ENCODE measurements at places on chromosomes 6 and 20.

DNA sequence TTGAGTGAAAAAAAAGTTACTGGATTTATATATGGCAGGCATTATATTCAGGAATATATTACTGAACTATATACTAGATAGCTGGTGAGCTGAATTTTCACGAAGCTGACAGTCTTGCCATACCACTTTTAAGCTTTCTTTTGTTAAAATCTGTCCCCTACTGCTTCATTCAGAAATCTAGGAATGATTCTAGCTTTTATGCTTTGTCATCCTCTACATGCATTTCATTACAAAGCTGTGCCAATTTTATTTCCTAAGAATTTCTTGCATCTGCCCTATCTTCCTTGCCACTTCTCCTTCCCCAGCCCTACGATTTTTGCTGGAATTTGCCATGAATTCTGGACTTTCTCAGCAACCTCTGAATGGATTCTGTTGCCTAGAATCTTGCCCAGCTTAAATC lies 158.5 kb upstream of the ADGRB3 start:
- DNase-seq: no peak

DNA sequence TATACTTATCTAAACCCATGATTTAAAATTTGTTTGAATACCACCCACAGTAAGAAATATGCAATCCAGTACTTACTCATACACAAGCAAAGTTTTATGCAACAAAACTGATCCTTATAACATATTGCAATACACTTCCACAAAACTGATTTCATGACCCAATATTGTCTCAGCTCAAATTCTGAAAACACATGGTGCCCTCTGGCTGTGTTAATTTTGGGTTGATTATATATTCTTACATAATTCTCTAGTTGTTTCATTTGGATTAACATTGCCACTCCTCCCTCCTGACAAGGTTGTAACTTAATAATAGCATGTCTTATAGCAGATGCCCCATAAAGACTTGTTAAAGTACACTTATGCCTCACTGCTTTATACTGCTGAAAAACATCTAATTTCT lies 73.0 kb upstream of the TULP1 start:
- no peak for DNase-seq

- DNase-seq: no peak
Measured at GRCh38 chr6:138897031-138897430, 91.0 kb downstream of the REPS1 start.

DNA sequence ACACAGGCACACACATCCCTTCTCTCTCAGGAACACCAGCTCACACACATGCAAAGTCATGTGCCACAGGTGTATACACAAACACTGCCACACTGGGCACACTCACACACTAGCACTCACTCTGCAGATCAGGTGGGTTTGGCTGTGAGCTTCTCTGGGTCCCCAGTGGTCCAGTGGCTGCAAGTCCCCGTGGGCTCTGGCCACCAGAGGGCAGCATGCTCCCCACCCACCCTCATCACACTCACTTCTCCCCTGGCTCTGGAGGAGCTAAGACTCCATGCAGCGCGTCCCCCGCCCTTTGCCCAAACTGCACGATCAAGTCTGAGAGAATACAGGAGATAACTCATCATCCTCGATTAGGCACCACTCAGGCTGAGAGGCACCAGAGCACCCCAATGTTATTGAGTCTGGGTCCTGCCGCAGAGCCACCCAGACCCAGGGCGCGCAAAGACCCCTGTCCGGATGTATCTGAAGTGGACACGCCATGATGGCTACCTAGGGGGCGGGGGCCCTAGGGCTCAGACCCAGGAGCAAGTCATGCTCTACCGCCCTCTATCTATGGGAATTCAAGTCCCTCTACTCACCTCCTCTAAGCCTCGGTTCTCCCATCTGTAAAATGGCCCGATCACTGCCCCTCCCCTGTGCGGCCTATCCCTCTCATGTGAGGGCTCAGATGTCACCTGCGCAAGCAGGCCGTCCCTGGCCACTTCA lies 90.5 kb downstream of the GRM4 start:
- peak; percentile 70 for DNase-seq

- DNase-seq: no peak
Measured at GRCh38 chr20:33065785-33066184, 12.1 kb downstream of the BPIFB3 start.

GRCh38 chr20:19969507-19970255 lies 47.5 kb upstream of the NAA20 start:
- no peak for DNase-seq

GRCh38 chr6:43575105-43575771 lies 600 bp downstream of the XPO5 start:
- DNase-seq: no peak

- no peak for DNase-seq
Measured at GRCh38 chr6:46526607-46527006, 35.4 kb upstream of the RCAN2 start.

DNA sequence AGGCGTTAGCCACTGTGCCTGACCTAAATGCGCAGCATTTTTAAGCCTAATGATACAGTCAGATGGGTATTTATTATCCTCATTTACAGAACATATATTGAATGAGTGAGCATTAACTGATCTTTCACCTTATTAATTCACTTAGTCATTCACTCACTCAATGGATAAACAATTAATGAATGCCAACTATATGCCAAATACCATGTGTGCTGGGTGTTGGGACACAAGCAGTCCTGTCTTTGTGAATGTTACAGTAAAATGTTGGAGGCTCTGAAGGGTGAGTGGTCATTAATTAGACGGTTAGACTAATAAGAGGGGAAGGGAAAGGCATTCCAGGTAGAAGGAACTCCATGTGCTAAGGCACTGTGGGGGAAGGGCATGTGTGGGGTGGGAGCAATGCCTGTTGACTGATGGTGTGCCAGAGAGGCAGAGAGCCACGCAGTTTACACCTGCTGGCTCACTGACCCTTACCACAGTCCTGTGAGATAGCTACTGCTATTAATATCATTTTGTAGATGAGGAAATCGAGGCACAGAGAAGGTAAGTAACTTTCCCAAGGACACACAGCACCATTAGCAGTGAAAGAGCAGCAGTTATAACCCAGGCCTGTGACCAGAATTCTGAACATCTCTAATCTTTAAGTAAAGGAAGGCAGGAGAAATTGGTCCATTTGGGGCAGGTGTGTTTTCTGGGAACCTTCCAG lies 38.7 kb upstream of the B4GALT5 start:
- no peak for DNase-seq

GRCh38 chr20:44422083-44422482 lies 53.6 kb upstream of the TTPAL start:
- no peak for DNase-seq

- no peak for DNase-seq
Measured at GRCh38 chr6:97215157-97215769, 67.8 kb downstream of the MMS22L start.

GRCh38 chr20:57467742-57468141 lies 57.2 kb downstream of the CTCFL start:
- no peak for DNase-seq

DNA sequence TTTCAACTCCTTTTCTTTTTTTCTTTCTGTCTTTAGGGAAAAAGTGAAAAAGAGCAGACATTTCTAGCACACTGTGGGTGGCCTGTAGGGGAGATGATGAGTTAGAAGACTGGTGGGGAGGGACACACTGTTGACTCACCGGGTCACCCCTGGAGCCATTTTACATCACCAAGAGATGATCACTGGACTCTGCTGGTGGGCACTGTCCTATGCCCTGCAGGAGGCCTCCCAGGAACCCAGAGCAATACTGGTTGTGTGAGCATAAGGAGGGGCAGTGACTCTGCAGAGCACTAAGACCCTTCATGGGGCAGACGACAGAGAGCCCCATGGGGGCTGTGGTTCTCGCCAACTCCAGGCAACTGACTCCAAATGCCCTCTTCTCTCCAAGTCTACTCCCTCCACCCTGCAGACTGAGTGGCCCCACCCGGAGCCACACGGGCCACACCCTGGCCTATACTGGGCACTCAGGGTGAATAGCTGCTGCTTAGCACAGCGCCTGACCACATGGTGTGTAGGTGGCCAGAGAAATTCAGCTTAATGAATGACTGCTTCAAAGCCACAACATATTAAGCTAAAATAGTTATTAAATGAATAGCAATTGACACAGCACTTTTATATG lies 177.5 kb downstream of the CDC5L start:
- DNase-seq: no peak

DNA sequence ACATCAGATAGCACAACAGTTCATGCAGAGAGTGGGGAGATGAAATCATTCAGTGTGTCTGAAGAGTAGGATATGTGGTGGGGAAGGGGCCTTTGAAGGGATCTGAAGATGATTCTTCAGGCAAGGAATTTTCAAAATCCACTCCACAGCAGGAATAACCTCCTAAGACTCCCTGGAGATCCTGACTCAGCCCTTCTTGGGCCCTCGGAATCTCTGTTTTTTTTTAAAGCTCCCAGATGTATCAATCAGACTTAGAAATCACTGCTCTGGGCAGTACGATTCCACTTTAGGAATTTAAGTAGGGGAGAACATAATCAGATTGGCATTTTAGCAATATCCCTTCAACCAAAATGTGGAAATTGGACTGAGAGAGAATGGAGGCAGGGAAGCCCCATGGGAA lies 55.5 kb downstream of the RIOK1 start:
- no peak for DNase-seq

GRCh38 chr20:53606364-53606985 lies 12.8 kb upstream of the ZNF217 start:
- DNase-seq: no peak

GRCh38 chr6:14897831-14898230 lies 348.0 kb upstream of the JARID2 start:
- no peak for DNase-seq

- DNase-seq: no peak
Measured at GRCh38 chr20:41671143-41671542, 53.0 kb upstream of the CHD6 start.

DNA sequence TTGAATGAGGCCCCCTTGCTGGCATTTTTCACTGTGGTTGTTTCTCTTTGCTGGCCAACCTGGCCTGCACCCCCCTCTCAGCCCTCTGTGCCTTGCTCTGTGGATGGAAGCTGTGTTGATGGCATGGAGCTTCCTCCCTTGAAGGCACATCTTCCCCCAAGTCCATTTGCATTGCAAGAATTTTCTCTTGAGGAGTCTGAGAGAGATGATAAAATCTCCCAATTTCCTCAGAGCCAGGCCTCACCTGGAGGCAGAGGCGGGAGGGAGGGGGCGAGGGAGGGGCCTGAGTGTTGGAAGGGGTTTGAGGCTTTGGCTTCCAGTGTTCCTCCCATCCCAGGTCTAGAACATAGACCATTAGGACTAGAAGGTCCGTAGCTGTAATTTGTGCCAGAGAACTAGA lies 175.1 kb downstream of the SCP2D1 start:
- no peak for DNase-seq

DNA sequence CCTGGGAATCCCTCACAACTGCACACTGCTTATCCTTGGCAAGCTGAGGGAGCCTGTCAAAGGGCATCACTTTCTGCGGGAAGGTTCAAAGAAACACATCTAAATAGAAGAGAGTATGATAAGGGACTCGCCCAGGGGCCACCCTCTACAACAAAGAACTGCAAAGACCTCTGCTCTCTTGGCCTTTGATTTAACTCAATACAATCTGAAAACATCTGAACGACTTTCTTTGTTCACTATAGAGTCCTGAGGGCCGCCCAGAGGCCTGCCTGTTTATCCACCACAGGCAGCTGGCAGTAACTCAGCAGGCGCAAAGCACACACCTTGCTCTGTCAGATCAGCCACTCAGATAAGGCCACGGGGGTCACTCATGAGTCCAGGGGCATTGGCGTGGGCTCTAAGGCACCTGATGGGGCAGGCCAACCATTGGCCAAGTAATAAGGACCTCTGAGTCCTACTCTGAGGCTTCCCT lies 139.3 kb downstream of the UNC5CL start:
- DNase-seq: no peak

DNA sequence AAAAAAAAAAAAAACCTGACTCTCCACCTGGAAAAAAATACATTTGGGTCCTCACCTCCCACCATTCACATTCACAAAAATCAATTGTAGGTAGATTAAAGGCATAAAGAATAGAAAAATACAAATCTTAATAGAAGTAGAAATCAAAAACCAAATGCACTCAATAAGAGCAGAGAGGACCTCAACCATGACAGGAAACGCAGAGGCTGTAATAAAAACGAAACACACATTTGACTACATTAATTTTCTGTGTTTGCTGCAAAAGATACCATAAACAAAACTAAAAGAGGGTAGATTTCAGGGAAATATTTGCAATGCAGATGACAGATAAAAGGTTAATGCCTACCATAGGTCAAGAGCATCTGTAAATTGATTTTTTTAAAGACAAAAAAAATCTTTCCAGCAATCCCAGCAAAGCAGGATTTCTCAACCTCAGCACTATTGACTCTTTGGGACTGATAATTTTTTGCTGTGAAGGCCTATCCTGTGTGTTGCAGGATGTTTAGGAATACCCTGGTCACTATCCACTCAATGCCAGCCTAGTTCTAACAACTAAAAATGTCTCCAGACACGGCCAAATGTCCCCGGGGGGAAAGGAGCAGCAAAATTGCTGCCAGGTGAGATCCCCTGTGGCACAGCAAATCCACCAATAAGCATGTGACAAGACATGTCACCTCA lies 9.1 kb downstream of the ETV7 start:
- DNase-seq: no peak

GRCh38 chr20:58634521-58635278 lies 16.4 kb upstream of the STX16 start:
- no peak for DNase-seq

DNA sequence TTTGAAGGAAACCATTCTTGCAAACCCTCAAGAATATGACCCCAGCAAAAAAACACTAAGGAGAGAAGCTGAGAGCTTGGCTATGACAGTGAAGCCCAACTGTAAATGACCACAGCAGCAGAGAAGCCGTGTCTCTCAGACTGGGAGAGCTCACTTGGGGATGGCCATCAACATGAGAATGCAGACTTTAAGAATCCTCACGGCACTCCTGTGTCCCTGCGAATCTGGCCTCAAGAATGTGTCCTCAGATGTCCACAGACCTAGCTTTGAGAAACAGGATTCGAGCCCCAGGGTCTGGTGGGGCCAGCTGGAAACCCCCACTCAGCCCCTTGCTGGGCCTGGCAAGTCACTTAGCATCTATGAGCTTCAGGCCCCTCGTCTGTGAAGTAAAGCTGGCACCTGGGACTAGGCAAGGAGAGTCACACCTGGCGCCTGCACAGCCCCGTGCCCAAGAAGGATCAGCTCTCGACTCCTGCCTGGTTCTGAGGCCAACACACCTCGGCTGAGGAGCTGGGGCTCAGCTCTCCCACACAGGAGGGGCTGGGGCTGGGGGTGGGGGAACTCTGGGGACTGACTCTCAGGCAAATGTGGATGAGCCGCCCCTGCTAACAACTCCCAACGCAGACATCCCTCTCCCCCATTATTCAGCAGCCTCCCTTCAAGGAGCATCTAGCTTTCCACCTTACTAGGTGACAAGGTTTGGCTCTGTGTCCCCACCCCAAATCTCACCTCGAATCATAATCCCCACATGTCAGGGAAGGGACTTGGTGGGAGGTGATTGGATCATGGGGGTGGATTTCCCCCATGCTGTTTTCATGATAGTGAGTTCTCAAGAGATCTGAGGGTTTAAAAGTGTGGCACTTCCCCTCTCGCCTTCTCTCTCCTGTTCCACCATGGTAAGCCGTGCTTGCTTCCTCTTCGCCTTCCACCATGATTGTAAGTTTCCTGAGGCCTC lies 97.7 kb downstream of the GRM4 start:
- no peak for DNase-seq

GRCh38 chr20:1188347-1188746 lies 3.6 kb upstream of the TMEM74B start:
- no peak for DNase-seq

Data from liver (tissue), 10 donors.